ENCODE measurements at places on chromosomes 2 and 18.

GRCh38 chr18:12862874-12863482 is 21.1 kb downstream of the PTPN2 start:
- no peak for DNase-seq

- DNase-seq, result no peak
Measured at GRCh38 chr18:54184836-54185235, 39.6 kb downstream of the MBD2 start.

DNA sequence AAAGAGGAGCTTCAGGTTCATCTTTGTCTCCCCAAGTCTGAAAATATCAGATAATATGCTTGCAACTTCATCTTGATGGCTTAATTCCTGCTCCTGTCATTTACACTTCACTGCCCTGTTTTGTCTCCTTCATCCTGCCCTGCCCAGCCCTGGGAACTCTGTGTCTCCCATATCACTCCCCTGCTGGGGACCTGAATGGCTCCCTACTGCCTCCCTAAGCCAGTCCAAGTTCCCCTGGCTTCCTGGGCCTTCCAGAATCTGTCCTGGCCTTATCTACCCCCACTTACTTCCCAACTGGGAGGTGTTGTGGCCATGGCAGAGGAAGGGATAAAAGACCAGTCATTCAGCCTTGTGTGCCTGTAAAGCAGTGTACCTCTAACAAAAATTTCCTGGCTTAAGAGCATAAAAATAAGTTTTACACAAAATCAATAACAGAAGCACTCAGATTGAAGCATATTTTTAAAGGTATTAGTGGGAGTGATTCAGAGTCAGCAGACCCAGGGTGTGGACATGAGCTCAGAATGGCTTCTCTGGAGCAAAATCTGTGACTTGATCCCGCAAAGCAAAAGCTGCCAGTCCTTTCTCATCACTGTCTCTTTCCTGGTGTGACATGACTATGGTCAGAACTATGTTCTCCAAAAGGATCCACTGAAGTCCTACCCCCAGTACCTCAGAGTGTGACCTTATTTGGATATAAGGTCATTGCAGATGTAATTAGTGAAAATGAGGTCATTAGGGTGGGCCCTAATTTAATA is 59.1 kb downstream of the INO80C start:
- no peak for DNase-seq

DNA sequence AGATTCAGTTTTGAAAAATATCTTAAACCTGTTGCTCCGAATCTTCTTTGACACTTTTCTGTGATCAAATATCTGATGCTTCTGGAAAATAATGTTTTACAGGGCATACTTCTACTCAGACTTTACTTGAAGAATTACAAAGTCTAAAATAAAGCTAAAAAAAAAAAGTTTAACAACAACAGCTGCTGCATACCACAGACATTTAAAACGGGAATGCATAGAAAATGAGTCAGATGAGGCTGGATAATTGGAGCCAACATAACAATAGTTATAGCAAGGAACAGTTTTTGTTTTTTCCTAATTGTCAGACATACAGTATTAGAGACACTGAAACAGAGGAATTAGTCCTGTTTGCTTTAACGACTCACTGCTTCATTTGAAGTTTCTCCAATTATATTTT is 1090.2 kb downstream of the SUCLG1 start:
- no peak for DNase-seq

- peak; percentile 71 for DNase-seq
Measured at GRCh38 chr2:28716265-28716865, 35.3 kb upstream of the PPP1CB start.

GRCh38 chr2:51218047-51218446 is 186.1 kb upstream of the NRXN1 start:
- DNase-seq, result no peak

DNA sequence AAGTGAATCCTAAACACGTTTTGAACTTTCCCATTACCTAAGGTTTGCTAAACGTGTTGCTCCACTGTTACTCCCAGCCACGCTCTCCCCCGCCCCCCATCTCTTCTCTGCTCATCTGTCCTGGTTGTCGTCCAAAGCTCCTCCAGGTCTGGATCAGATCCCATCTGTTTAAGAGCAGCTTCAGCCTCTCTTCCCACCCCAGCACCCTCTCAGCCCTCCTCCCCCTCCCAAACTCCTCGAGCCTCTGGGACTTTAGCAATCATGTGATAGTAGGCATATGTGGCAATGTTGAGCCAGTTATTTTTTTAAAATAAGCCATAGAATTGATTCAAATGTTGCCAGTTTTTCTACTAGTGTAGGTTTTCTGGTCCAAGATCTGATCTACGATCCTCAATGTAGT is 20.0 kb upstream of the LPIN1 start:
- DNase-seq, result no peak
